EH (cell line): ENCODE measurements at places on chromosomes 3 and 15.

DNA sequence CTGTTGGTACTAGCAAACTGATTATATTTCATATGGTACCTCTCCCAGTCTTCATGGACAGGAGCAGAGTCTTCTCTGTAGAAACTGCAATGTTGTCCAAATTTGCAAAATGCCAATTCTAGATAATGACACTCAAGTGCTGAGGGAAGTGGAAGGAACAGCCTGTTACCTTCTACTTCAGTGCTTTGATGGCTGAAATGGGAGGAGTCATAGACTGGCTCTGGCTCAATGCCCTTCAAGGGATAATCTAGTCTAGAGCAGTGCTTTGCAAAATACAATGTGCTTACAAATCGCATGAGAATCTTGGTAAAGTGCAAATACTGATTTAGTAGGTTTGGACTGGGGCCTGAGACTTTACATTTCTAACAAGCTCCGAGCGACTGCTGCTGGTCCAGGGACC, 51.7 kb upstream of the ACP3 start:
- DNase-seq: no peak

DNA sequence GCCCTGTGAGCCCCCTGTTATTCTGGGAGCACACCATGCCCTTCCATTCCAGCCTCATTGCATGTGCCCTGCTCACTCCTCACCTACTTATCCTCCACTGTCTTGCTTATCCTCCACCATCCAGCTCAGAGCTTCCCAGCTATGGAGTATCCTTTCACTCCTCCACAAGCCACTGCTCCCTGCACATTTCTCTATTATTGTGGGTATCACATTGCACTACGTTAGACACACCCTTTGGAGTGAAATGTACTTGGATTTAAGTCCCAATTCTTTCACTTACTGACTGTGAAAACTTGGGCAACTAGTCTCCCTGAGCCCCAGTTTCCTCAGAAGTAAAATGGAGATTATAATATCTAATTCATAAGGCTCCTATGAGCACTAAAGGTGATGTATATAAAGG, 4.3 kb downstream of the MASP1 start:
- DNase-seq: no peak

GRCh38 chr15:72783004-72783639, 436 bp downstream of the ADPGK start:
- DNase-seq: peak; percentile 46

DNA sequence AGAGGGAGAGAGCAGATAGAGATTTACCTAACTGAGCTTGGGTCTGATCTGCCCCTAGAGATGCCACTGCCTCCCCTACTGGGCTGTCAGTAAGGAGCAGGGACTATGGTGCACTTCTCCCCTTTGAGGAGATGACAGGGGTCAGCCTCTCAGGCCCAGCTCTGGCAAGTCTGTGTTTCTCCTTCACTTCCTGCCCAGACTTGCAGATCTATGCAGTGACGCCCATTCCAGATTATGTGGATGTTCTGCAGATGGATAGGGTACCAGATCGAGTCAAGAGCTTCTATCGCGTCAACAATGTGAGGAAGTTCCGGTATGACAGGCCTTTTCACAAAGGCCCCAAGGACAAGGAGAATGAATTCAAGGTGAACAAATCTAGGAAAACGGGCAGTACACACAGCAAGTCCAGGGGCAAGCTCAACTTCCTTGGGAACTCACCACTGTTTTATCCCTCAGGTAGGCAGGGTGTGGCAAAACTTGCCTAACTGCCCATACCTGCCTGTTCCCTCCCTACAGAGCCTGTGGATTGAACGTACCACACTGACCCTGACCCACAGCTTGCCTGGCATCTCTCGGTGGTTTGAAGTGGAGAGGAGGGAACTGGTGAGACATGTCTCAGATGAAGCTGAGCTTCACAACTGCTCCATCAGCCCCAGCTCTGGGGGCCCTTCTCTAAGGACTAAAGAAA, 29.1 kb upstream of the MANF start:
- no peak for DNase-seq

GRCh38 chr15:74320352-74321247, 46.8 kb downstream of the CYP11A1 start:
- peak; percentile 57 for DNase-seq

- peak; percentile 25 for DNase-seq
These were observed 22.4 kb upstream of the CELF6 start for GRCh38 chr15:72342385-72342784.

GRCh38 chr3:117059956-117060270, 350.3 kb downstream of the TUSC7 start:
- no peak for DNase-seq

DNA sequence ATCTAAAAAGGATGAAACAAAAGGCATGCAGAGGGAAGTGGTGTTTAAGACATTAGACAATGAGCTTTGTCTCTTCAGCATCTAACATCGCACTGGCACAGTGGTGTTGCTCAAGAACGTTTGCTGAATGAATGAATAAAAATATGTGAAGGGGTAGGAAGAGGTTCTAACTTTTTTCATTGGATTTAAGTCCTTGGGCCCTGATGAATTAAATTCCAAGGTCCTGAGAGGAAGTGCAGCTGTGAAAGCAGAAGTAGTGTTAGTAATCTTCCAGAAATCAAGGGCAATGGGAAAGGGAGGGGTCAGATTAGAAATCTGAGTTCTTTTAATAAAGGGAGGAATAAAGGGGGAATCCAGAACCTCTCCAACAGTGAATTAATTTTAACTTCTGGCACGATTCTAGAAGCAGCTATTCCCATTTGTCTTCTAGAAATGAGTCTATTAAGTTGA, 29.6 kb downstream of the TLNRD1 start:
- no peak for DNase-seq

DNA sequence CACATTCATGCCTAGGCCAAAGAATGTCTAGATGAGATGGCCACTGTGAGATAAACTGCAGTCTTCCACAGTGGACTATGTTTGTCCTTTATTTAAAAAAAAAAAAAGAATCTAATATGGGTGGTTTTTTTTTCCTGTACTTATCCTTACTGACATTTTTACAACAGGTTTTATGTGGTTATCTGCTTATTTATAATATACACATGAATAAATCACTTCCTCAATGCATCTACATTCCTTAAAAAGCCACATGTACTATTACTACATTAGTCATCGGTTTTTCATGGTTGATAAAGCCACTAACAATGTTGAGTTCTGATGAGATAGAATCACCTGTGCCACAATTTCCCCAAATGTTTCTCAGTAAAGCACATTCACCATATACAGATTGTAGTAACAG, 341.3 kb upstream of the THBS1 start:
- DNase-seq: peak; percentile 86

- DNase-seq: no peak
These were observed 77.9 kb downstream of the SPSB4 start for GRCh38 chr3:141129049-141129448.

DNA sequence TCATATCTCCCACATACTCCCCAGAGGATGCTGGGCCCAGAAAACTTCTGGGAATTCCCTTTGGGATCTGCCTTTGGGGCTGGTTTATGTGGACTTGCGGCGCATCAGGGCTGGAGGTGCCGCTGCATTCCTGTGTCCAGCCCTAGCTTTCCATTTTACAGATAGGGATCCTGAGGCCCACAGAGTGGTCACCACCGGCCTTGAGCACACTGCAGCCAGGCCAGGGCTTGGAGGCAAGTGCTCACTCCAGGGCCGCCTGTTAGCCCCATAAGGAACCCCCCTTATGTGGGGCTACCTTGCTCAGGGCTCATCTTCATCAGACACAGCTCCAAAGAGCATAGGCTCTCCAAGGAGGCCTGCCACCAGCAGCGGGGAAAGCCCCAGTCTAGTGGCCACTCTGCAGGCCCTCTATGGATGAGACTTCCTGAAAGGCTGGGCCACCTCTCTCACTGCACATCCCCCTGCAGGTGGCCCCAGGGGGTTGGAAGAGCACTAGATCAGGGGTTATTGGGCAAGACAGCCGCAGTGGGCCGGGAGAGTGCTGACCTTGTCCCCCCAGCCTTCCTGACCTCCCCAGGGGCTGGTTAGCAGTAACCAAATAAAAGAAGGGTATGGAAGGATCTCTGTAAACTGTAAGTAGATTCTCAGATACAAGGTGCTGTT, 9.2 kb upstream of the ATP2B2 start:
- no peak for DNase-seq

GRCh38 chr15:36501063-36501678, 78.3 kb upstream of the CDIN1 start:
- peak; percentile 76 for DNase-seq

DNA sequence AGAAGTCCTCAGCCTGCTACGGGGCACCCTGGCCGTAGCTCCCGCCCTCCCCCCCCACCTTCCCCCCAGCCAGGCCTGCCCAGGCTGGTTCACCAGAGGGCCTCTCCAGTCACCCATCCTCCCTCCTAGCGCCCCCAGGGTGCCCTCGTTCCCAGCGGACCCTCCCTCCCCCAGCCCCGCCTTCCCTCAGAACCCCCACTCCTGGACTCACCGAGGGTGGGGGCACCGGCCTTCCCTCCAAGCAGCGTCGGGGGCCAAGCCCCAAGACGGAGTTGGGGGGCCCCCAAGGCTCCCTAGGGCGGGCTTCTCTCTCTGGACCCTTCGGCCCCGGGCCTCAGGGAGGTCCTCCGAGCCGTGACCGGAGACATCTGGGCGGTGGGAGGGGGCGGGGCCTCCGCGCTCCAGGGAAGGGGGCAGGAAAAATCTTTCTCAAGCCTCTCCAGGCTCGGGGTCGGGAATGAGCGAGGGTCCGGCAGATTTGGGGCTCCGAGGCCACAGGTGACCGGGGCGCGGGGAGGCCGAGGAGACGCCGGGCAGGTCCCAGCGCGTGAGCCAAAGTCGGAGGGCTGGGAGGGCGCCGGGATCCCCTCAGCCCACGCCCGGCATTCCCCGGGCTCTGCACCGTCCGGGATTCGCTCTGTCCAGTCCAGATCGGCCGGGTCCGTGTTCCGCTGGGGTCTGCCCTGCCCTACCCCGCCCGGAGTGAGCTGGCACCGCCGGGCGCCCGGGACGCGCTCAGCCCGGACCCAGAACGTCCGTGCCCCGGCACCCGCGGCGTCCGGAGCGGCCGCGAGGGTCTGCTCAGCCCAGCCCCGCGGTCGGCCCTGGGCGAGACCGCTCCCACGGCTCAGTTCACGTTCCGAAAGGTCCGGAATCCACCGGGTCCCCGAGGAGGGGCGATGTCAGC, 999 bp downstream of the INSYN1 start:
- no peak for DNase-seq

DNA sequence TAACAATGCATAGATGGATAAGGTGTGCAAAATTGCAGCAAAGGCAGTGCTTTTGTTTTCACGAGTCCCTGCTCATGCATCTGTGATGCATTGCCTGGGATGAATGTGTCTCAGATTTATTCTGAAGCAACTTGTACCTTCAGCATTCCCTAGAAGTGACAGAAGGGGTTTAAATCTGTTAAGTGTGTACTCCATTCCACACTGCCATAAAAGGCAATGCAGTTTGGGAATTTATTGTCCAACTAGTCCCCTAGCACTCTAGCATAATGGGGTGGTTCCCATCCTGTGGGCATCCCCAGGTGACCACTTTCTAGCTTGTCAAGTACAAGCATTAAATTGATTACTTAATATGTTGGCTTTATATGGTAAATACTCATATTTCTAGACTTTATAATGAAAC, 306.5 kb upstream of the CBLB start:
- no peak for DNase-seq

DNA sequence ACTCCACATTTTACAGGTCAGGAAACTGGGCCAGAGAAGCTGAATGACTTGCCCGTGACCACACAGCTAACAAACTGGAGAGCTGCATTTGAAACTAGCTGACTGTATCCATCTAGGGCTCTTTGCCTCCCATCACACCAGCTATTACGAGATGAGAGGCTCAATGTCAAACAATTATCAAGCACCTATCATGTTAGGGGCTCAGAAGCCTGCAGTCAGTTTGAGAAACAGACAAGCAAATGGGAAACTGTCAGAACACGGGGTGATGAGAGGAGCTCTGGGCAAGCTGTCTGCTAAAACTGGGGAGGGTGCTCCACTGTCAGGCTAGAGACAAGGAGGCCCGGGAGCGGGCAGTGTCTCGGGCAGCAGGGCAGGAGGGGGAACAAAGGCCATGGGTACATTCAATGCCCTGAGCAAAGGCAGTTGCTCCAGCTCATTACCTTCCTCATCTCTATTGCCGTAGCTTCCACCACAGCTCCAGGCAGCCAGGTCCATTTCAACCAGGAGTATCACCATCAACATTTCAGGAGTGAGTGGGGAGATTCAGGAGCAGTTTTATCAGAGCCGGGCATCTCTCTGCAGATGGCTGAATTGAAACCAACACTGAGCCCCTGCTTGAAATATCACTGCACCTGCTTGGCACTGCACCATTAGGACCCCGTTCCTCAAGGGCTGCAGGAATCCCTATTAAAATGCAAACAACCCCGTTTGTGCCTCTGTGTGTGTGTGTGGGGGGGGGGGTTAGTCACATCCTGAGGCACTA, 122.6 kb downstream of the RAB11A start:
- DNase-seq: no peak

- no peak for DNase-seq
These were observed 26.2 kb downstream of the NME9 start for GRCh38 chr3:138303474-138303873.

- peak; percentile 4 for DNase-seq
These were observed 37.9 kb downstream of the UBR1 start for GRCh38 chr15:43067717-43068461.

DNA sequence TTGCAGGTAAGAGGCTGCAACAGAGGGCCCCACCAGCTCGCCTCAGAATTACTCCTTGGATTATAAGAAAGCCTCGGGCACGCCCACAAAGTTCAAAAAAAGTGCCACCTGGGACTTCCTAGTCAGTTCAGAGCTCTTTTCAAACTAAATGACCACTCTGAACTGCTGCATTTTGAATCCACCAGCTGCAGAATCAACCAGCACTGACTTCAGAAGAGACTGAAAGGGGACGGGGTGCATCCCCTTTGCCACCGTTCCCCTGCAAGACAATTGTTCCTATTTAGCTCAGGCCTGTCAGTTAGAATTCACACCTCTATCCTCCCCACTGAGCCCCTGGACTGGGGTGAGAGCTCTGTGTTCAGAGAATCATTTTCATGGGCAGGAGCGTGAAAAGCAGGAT, 181.4 kb upstream of the GADL1 start:
- DNase-seq: no peak

GRCh38 chr3:165983284-165983683, 146.1 kb upstream of the BCHE start:
- DNase-seq: no peak

DNA sequence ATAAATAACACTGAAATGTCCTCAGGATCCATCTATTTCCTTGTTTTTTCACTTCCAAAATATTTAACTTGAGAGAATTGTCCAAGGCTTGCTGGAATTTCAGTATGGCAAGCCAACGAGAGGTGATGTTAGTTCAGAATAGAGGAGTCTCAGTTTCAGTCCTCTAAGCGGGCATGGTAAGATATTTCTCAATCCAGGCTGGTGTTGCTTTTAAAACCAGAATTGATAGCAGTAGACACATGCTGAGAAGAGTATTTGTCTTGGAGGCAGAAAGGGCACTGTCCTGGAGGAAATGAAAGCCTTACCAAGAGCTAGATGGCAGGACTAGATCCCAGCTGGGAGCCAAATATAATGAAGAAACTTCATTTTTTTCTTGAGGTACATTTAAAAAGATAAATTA, 23.1 kb downstream of the PHLDB2 start:
- DNase-seq: no peak

GRCh38 chr15:94075349-94075748, 156.0 kb upstream of the MCTP2 start:
- DNase-seq: no peak
